Neural progenitor cell (in vitro differentiated cells): ENCODE measurements at places on chromosomes 16 and 17.

GRCh38 chr16:27550582-27550920 is 607 bp downstream of the KATNIP start:
- no peak for DNase-seq

- peak; percentile 47 for DNase-seq
These were observed 67.9 kb downstream of the N4BP1 start for GRCh38 chr16:48542020-48542473.

DNA sequence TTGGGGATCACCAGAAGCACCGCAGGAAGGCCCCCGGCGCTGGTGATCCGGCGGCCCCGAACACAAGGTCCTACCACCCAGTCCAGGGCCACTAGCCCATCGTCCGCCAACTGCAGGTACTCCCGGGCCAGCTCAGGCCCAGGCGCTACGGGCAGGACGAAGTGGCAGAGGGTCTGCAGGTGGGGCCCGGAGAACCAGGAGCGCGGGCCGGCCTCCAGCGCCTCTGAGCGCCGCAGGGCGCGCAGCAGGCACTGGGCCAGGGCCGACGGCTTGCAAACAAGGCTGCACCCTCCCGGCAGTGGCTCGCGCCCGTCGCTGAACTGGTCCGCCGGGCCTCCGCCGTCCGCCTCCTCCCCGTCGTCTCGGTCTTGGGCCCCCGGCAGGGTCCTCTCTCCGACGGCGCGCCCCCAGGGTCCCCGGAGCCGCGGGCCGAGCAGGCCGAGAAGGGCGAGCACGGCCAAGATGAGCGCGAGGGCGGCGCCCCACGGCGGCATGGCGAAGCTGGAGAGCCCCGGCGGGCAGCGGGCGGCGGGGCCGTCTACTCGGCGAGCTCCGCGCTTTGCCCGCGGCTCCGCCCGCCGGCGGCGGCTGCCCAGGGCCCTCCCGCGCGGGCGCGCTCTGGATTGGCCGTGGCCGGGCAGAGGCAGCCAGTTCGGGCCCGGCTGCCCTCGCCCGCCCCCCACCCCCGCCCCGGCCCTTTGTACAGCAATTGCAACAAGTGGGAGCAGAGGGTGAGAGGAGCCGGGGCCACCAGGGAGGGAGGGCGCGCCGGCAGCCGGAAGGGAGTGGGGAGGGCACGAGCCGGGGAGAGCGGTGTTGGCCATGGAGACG is at the start of gene ABHD15:
Gene ABHD15 (minus strand): TSS at position 565 of the 831 bp plus-strand sequence. CDS start 71 bp downstream, at position 494.
- DNase-seq: peak; percentile 84

DNA sequence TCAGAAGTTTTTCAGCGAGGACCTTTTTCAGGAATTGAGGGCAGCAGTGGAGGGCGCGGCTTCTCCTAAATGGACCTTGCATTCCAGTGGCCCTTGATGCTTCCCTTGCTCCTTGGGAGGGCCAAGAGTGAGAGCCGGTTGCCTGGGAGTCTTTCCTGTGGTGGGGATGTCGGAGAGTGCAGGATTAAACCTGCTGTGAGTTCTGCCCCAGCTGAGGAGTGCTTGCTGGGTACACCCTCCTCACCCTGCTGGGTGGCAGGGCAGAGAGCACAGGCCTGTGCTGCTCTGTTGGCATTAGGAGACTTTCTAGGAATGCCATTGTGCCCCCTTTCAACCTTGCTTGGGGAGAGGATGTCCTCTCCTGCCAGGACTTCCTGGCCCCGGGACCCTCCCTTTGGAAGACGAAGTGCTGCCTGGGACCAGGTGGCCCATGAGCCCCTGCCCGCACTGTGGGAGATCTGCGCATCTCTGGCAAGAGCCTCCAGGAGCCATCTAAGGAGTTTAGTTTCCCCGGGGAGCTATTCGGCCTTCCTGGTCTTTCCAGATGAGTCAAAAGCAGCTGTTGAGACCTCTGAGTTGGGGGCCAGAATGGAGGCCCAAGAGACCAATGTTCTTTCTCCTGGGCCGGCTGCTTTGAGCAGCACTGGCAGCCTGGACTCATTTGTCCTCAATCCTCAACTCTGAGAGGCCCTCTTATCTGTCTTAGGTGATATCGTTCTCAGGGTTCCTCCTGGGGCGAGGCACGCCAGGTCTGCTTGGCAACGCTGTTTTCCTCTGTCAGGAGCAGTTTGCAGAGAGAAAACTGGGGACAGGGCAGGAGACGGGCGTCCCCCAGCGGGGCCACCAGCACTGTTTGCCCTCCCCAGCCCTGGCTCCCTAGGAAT is 5.6 kb downstream of the LLGL2 start:
- DNase-seq: no peak

GRCh38 chr17:48006936-48007709 is 30.5 kb downstream of the COPZ2 start:
- no peak for DNase-seq

DNA sequence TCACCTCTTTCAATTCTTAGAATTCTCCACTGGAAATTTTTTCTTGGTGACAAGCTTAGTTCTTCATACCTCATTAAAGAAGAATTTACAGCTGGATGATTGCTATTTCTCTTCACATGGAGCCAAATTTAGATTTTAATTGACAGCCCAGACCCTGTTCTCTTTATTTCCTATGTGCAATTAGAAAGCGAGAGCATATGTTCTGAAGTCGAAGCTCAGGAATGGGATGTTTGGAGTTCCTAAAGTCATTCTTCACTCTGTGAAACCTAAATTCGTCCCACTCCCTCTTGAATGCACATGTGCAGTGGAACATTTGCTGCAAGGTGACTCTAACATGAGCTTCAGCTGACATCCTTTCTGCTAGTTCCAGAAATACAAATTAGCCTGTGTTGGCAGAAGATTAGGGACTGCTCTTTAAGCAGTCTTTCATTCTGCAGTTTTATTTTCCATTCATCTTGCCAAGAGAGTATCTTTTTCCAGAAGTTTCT is 129.3 kb upstream of the KCNJ16 start:
- DNase-seq: no peak

- DNase-seq: peak; percentile 7
These were observed 7.8 kb upstream of the AHSP start for GRCh38 chr16:31519759-31520431.

GRCh38 chr16:48583075-48584065 is 26.6 kb downstream of the N4BP1 start:
- no peak for DNase-seq

GRCh38 chr16:11319529-11320146 is 25.6 kb upstream of the RMI2 start:
- DNase-seq: no peak

DNA sequence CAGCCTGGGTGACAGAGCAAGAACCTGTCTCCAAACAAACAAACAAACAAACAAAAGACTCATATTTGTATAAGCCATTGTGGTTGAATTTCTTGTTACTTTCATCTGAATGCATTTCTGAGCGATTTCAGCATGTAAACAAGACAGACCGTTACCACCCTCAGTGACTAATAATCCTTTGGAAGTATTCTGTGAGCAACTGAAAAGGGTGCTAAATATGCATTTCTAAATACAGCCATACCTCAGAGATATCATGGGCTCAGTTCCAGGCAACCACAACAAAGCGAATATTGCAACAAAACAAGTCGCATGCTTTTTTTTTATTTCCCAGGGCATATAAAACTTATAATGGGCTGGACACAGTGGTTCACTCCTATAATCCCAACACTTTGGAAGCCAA is 109.0 kb downstream of the USP31 start:
- no peak for DNase-seq

DNA sequence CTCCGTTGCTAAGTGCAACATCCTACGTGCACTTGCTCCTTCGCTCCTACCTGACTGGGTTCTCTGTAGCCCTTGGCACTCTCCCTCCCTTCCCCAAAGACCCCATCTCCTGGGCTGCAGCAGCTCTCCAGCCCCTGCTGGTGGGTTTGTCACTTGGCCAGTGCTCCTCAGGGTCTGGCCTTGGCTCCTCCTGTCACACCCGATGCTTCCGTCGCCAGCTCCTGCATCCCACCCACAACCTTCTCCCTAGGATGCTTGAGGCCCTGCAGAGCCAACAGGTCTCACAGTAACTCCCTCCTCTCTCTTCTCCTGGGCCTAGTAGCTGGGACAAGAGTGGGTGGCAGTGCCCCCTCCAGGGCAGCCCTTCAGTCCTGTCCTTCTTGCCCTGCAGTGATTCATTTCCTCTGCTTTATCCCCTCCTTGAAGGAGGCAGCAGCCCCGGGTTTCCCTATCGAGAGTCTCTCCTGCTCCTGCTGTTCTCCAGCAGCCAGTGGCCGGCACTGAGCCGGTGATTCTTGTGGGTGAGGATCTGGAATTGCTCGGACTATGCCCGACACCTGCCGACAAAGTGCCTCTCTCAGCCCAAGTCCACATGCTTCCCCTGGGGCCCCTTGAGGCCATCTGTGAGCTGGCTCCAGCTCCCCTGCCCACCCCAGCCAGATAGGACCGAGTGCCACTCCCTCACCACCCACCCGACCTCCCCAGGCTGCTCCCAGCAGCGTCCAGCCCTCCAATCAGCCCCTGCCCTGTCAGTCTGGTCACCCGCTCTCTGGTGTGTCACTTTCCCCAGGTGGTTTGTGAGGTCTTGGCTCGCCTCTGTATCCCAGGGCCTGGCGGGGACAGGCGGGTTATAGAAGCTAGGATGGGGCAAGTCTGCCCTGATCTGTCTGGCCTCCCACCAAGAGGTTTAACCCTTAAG is 3.8 kb downstream of the LITAFD start:
- DNase-seq: peak; percentile 44

DNA sequence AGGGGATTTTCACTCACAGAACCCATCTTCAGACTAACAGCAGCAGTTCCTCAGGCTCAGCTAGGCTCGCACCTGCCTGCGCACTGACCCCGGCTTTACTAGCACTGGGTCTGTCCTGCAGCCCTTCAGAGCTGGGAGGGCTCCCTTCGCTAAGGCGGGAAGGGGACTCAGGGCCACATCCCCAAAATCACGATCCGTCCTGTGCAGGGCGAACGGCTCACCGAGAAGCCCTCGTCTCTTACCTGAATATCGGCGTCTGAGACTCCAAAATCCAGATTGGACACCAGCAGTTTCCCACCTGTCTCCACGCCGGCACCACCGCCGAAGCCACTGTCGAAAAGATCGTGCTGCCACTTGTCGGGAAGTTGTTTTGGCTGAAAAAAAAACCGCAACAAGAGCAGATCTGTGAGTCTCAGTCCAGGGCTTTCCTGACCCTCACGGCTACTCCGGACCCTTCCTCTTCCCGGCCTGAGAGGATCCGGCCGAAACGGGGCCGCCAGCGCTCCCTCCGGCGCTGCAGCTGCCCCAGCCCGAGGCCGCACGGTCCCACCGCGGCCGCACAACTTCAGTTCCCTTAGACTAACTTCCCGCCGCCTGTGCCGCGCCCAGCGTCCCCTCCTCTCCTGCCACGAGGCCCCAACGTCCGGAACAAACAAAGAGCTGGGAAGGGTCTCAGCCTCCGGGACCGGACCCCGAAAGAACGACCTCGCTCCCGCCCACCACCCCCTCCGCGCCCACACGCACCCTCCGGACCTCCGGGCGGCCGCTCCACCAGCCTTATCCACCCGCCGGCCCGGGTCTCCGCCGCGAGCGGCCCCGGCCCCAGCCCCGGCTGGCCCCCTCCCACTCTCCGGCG is 711 bp downstream of the ALYREF start:
- peak; percentile 50 for DNase-seq

- DNase-seq: no peak
These were observed 3.9 kb upstream of the NLRC5 start for GRCh38 chr16:56985288-56985961.

DNA sequence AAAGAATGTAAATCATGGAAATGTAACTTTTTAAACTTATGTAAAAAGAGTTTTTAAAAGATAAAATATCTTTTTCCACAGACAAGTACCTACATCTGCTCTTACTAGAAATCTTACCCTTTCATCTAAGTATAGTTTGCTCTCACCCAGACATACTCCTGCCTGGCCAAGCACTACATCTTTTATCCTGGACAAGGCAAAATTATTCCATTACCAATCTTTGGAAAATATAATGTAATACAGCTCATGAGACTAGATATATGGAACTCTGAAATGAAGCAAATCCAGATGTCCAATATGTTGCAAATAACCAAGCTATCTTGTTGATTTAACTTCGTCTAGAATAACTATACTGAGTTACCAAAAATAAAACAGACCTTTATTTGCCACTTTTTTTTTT is 50.0 kb downstream of the VMP1 start:
- no peak for DNase-seq

- no peak for DNase-seq
These were observed 401.7 kb upstream of the CDH5 start for GRCh38 chr16:65964752-65965151.

DNA sequence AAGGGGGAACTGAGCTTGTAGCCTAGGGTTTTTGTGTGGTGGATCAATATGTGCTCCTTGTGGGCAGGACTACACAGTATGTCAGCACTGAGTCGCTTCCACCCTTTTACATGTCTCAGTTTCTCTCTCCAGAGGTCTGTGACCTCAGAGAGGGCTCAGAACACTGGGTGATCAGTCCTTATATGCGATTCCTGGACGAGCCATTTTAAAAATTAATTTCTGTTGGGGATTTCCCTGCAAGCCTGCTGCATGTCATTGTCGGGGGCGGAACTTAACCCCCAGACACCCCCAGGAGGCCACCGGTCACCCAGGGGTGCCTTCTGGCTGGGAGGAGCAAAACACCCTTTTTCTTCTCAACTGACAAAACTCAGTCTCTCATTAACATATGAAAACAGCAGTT is 14.1 kb downstream of the DHRS7B start:
- no peak for DNase-seq

GRCh38 chr17:81488276-81488860 is 24.2 kb downstream of the ACTG1 start:
- DNase-seq: no peak

DNA sequence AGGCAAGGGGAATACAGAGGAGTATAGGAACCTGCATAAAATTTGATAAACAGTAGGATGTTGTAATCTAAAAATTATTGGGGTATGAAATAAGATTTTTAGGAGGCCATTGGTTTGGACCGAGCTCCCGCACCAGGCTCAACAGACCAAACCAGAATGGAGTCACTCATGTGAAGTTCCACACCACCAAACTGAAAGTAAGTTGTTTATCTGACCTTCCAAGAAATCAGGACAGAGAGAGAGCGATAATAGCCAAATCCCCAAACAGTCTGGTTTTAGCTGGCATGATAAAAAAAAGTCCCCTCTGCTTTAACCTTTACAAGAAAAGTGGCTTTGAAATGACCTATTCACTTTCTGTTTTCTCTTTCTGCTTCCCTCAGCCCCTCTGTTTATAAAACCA is 45.7 kb upstream of the SIAH1 start:
- DNase-seq: no peak

- DNase-seq: no peak
These were observed 17.8 kb downstream of the XYLT1 start for GRCh38 chr16:17452922-17453321.

DNA sequence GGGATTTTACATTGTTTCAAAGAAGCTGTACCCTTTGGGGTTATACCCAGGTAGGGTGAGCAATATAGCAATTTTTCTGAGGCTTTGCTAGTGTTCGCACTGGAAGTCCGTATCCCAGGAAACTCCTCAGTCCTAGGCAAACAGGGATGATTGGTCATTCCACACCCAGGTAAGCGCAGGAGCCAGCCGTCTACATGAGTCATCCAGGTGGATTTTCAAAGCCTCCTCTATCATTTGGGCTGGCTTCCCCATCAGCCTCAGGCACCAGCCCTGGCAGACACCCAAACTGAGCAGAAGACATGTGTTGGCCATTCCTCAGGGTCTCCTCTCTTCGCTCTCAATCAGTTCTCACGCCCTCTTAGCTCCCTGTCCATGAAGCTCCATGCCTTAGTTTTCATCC is 135.6 kb downstream of the AIPL1 start:
- no peak for DNase-seq
